Activated CD8-positive, alpha-beta memory T cell treated with anti-CD3 and anti-CD28 coated beads for 36 hours (primary cell): ENCODE measurements at places on chromosomes 13 and 19. TPM values are rescaled to one million over a fixed set of nuclear protein-coding genes. Genes with fewer than 3 reads are reported as not detected.

ZSCAN18 gene
- total RNA-seq = 25.6 TPM

LRFN3 gene
- total RNA-seq = 11.8 TPM

PLPP2 gene
- not detected for total RNA-seq

FCAR gene
- total RNA-seq = not detected

FIZ1 gene
- total RNA-seq = 17.8 TPM

DAND5 gene
- total RNA-seq = not detected

TRPM4 gene
- total RNA-seq = not detected

ZNF121 gene
- 85.9 TPM for total RNA-seq

PNMA8B gene
- 0.08 TPM for total RNA-seq

CGB2 gene
- total RNA-seq = not detected

KLK2 gene
- total RNA-seq = not detected
